ENCODE measurements at places on chromosomes 7 and 10.
A peak's percentile ranks its signal among the peaks of the same experiment; 100 is the strongest.

- DNase-seq: no peak
These were observed 53.0 kb downstream of the COL13A1 start for GRCh38 chr10:69854511-69855345.

DNA sequence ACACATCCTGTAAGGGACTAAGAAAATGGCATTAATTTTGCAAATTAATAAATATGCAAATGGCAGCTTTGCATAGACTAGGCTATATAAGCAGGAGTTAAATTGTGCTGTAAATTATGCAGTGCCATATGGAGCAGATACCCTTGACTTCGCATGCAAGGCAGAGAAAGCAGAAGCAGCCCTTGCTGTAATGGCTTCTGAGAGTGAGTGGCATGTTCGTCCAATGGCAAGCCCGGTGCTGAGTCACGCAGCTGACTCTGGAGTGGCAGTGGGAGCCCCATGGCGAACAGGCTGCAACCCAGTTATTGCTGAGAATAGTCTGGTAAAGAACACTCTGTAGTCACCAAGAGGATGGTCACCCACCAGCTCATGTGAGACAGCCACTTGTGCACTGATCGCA, 1186.5 kb downstream of the TYW1 start:
- no peak for DNase-seq

DNA sequence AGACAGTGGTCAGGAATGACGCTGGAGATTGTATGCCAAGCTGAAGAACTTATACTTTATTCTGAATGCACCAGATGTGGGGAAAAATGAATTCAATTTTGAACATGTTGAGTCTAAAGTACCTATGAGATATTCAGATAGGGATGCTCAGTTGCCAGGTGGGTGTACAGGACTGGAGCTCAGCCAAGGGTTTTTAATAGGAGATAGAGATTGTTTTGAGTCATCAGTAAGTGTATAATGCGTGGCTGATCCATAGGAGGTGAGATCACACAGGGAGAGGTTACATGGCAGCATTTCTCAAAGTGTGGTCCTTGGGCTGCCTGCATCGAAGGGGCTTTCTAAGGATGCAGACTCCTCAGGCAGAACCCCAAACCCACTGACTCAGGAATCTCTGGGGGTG, 6.8 kb upstream of the HIPK2 start:
- no peak for DNase-seq

GRCh38 chr10:71396711-71397295, at the start of gene CDH23:
CDH23 (plus strand) TSS chr10:71396920; CDS start chr10:71439832, 42,912 bp downstream.
- peak; percentile 16 for DNase-seq

GRCh38 chr10:101745074-101745696, 30.7 kb downstream of the FGF8 start:
- no peak for DNase-seq

- DNase-seq: no peak
These were observed 166.0 kb upstream of the ZNF32 start for GRCh38 chr10:43814663-43815062.

DNA sequence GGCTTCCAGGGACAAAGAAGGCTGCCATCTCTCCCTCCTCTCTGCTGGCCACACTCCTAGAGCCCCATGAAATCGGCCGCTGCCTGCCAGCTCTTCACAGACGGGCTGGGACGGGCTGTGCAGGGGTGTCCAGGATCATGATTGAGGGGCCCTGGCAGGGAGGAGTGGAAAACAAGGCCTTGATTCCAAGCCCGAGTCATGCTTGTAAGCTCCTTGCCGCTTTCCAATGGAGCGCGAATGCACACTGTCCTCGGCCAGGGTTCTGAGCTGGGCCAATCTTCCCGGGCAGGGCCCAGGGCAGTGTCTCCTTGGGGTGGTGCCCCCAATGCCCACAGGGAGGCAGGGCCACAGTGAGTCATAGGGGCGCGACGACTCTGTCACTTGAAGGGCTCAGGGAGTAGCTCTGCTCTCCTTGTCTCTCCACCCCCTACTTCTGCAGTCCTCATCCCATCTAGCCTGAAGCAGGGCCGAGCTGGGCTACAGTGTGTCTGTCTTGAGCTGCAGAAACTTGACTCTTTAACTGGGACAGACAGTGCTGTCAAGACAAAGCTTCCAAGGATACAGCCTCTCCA, 186.2 kb upstream of the SVIL start:
- no peak for DNase-seq

GRCh38 chr10:95798096-95798855, 42.3 kb downstream of the ENTPD1 start:
- DNase-seq: no peak

- peak; percentile 87 for DNase-seq
These were observed 27.0 kb downstream of the CALML3 start for GRCh38 chr10:5551531-5552375.

DNA sequence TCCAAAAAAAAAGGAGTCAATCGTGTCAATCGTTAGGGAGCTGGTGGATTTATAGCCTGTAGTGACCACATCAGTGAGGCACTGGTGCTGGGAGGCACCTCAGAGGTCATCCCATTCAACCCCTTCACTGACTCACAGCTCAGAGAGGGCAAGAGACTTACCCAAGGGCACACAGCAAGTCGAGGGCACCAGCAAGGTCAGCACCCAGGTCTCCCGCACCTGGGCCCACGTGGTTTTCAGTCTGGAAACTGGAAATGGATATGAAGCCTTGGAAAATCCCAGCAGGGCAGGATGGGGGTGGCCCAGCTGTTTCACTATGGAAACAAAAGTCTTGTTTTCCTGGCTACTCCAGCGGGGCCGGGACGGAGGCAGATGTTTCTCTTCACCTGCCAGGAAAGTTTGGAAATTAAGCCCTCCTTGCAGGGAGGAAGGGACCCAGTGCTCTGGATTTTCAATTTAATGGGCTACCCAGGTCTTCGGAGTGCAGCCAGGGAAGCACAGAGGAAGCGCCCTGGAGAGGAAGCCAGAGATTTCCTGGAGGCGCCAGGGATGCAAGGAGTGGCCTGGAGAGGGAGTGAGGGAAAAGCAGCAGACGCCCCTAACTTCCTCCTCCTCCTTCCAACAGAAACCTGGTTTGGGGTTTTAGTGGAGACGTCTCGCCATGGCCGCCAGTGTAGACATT, 157.2 kb upstream of the TNRC18 start:
- no peak for DNase-seq

GRCh38 chr10:78295242-78295641, 261.6 kb downstream of the RPS24 start:
- no peak for DNase-seq

- no peak for DNase-seq
These were observed 643.1 kb upstream of the SEMA3D start for GRCh38 chr7:85829817-85830432.

GRCh38 chr10:26475386-26475785, 37.2 kb downstream of the APBB1IP start:
- DNase-seq: no peak

DNA sequence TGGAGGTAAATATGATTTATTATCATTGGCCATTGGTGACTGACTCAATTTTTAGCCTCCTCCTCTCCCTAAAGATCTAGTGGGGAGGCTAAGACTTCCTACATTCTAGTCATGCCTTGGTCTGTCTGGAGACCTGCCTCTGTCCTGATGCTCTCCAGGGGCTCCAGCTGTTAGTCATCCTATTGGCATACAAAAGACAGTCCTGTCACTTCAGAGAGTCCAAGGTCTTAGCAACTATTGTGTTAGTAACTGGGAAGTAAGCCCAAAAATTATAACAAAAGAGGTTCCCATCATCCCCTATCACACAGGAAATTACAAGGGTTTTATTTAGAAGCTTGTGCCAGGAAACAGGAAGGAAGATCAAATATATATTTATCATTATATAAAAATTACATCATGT, 400.6 kb upstream of the VSTM2A start:
- DNase-seq: no peak

GRCh38 chr7:129238546-129238945, 13.7 kb downstream of the AHCYL2 start:
- DNase-seq: no peak

DNA sequence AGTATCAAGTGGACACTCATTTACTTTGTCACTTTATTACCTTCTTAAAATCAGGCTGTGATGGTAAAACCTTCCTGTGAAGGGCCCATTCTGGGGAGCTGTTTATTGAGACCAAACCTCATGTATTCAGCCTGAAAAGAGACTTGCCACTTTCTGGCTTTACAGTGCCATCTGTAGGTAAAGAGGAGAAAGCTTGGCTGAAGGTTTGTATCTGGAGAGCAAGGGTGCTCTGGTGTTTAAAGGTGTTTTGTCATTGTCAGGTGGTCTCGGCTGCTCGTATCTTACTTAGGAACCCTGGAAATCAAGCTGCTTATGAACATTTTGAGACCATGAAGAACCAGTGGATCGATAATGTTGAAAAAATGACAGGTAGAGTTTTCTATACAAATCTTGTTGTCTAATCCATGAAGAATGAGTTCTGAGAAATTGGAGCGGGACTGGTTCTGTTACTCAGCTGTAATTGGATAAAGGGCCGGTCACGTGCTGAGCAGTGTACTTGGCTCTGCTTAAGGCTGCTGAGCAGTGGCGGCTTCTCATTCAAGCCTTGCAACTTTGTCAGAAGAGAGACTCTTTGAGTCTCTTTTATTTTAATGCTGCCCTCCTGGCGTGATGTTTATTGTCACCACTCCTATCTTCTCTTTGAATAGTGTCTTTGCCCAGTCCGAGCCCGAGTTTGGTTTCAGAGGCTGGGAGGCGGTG, 46.9 kb downstream of the AP3M1 start:
- DNase-seq: no peak

GRCh38 chr7:45026984-45027773, 27.2 kb downstream of the CCM2 start:
- DNase-seq: no peak

- no peak for DNase-seq
These were observed 23.8 kb upstream of the RBM20 start for GRCh38 chr10:110620398-110620719.

GRCh38 chr10:3264161-3264761, 91.7 kb upstream of the PITRM1 start:
- no peak for DNase-seq
